Smooth muscle cell of bladder (primary cell): ENCODE measurements at places on chromosomes 12 and 14. TPM values are rescaled to one million over a fixed set of nuclear protein-coding genes. Genes with fewer than 3 reads are reported as not detected.

FIGNL2 gene
- total RNA-seq: under 0.01 TPM in 1 of 2 replicates, not detected in the other

HEATR5A gene
- 75.1 and 75.9 TPM in 2 replicates for total RNA-seq

TMEM30B gene
- total RNA-seq: 0.14 and 0.28 TPM in 2 replicates

SRRM4 gene
- under 0.01 TPM in 2 replicates for total RNA-seq

TMPRSS12 gene
- not detected in 2 replicates for total RNA-seq

NUP107 gene
- 21.3 and 26.3 TPM in 2 replicates for total RNA-seq

FKBP3 gene
- total RNA-seq: 19.8 and 22.9 TPM in 2 replicates

B4GALNT1 gene
- 0.55 and 0.85 TPM in 2 replicates for total RNA-seq

CMTM5 gene
- total RNA-seq: 0.14 and 0.18 TPM in 2 replicates

GDF3 gene
- not detected in 2 replicates for total RNA-seq

CIROP gene
- under 0.01 and 0.18 TPM in 2 replicates for total RNA-seq
